ENCODE measurements at places on chromosomes 5 and 9.
A peak's percentile ranks its signal among the peaks of the same experiment; 100 is the strongest.

- DNase-seq = no peak
These were observed 92.3 kb upstream of the FANCC start for GRCh38 chr9:95409650-95410426.

DNA sequence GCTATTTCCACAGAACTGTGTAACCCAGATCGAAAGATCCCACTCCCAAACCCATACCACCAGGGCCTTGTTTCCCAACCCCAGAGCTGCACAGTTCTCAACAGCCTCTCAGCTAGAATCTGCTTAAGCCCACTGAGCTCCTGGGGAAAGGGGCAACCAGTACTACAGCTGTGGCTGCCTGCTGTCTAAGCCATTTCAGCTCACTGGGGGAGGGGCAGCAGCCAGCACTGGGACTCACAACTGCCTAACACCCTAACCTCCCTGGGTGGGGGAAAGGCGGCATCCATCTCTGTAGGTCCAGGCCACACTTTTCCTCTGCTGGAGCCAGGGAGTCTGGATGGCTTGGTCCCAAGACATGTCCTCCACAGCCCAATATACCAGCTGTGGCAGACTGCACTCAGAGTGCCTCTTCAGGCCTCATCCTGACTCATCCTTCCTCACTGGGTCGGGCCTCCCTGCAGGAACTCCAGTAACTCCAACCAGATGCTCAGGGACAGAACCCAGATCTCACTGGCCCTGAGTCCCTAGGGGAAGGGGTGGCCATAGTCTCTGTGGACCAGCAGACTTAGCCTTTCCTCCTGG is 241.4 kb downstream of the HINT1 start:
- no peak for DNase-seq

DNA sequence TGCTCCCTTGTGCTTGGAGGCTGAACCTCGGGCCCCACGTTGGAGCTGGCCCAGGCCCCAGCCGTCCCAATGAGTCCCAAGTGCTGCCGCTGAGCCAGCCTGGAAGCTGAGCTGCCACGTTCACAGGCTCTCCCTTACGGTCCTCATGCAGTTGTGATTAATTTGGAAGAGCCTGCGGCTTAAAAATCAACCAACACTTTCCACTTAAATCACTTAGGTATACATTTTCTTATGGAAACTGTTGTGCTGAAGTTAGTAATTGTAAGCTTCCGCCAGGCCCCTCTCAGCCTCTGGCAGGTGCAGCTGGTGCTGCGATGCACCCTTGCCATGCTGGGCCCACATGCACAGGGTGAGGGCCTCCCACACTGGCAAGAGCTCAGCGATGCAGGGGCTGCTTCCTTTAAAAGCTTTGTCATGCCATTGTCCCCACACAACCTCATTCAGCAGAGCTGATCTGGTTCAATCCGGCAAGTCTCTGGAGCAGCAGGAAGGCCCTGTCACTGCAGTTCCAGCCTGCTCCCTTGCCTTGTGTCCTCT is 61.0 kb downstream of the IPPK start:
- DNase-seq = no peak

- no peak for DNase-seq
These were observed 165.8 kb downstream of the MELK start for GRCh38 chr9:36738318-36738976.

GRCh38 chr5:139646912-139647505 is 1.1 kb upstream of the CXXC5 start:
- DNase-seq = no peak

GRCh38 chr5:170681013-170681433 is 102.5 kb upstream of the GABRP start:
- DNase-seq = no peak

DNA sequence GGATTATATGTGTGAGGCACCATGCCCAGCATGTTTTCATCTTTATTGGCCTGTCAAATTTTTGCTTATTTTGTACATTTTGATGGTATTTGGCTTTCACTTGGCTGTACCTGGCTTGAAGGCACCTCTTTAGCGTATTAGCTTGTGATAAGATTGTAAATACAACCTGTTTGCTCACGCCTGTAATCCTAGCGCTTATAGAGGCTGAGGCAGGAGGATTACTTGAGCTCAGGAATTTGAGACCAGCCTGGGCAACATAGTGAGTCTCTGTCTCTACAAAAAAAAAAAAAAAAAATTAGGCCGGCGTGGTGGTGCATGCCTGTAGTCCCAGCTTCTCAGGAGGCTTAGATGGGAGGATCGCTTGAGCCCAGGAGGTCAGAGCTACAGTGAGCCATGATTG is 11.3 kb downstream of the SEC24A start:
- DNase-seq = no peak

DNA sequence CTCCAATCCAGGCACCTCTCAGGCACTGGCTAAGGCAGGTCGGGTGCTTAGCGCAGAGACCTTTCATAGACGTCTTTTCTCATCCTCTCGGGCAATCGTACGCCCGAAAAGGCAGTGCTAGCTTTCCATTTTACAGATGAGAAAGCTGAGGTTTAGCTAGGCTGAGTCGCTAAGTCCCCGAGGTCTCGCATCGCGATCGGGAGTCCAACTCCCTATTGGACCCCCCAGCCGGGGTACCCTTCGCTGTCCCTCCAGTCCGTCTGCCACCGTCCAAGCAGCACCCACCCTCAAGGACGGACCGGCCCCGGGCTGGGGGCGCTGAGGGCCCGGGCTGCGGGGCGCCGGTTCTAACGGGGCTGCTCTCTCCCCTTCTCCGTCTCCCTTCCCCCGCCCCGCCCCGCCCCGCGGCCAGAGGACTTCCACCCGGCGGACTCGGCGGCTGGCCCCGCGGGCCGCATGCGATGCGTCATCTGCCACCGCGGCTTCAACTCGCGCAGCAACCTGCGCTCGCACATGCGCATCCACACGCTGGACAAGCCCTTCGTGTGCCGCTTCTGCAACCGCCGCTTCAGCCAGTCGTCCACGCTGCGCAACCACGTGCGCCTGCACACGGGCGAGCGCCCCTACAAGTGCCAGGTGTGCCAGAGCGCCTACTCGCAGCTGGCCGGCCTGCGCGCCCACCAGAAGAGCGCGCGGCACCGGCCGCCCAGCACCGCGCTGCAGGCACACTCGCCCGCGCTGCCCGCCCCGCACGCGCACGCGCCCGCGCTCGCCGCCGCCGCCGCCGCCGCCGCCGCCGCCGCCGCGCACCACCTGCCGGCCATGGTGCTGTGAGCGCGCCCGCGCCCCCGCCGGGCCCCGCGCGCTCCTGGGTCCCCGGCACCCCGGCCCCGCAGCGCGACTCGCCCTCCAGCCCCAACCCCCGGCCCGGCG is 12.5 kb upstream of the EXOSC2 start:
- DNase-seq = peak; percentile 45

DNA sequence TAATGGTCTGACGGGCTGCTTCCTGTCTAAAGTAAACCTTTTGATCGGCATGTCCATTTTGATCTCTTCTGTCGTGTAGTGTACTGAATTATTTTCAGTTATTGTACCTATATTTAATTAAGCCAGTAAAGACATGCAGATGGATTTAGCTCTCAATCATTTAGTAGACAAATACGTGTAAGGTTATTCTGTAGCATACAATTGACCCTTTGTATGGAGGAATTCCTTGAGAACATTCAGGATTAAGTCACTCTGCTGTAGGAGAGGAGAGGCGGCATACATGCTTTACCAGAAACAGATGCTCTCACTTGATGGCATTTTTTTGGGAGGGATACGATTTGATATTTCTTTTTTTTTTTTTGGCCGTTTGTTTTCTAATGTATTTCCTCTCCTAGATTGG is 141.0 kb downstream of the PBX3 start:
- no peak for DNase-seq

DNA sequence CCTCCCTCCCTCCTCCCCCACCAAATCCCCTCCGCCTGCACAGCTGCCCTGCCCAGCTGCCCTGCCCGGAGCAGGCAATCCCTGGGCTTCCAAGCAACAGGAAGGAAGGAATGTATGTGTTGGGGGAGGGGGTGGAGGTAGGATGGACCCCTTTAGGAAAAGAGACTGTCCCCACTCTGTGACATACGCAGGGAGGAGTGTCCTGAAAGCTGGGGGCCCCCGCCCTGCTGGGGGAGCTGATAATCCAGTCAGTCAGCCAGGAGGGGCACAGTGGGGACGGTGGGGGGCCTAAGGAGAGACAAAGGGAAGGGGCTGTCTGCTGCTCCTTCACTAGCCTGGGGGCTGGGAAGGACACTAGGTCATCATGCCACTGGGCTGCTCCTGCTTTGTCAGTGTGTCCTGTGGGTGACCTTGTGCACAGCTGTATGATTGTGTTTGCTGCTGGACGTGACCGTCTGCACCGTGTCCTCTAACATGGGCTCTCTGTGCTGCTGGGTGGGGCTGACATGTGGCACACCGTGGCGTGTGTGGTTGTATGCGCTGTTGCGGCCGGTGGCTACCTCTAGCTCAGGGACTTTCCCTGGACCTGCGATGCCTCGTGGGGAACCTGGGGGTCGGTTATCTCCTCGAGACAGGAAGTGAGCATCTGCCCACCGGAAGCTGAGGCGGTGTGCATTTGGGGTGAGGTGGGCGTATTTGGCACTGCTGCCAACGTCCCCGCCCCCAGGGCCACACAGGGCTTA is 3.0 kb downstream of the N4BP3 start:
- DNase-seq = peak; percentile 57

DNA sequence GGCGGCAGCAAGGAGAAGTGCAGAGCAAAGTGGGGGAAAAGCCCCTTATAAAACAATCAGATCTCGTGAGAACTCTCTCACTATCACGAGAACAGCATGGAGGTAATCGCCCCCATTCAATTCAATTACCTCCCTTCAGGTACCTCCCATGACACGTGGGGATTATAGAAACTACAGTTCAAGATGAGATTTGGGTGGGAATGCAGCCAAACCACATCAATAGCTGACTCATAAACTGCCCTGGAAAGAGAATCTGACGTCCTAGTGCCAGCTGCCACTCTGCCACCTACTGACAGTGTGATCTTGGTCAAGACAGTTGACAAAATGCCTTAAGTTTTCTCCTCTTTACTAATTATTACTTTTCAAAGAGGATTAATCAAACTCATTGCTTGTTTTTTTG is 128.3 kb downstream of the GPBP1 start:
- peak; percentile 22 for DNase-seq

- no peak for DNase-seq
These were observed 39.9 kb upstream of the CTSL start for GRCh38 chr9:87685871-87686519.

DNA sequence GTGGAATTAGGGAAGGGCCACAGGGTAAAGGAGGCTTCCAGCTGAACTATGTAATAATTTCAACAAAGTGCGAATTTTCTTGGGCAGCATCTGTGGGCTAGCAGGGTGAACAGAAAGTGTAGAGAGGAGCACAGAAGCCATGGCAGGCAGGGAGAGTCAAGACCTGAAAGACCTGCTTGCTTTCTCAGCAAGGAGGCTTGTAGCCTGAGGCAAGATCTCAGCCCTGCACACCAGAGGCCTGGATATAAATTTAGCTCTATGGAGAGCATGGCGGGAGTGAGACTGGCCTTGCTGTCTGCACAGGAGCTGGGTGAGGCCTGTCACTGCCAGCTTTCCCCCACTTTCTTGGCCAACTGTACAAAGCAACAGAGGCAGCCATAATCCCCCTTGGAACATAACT is 32.1 kb upstream of the SH3TC2 start:
- no peak for DNase-seq

GRCh38 chr9:8207596-8207995 is 408.0 kb upstream of the DMAC1 start:
- DNase-seq = no peak

GRCh38 chr9:98396656-98397055 is 141.2 kb upstream of the TBC1D2 start:
- DNase-seq = no peak

DNA sequence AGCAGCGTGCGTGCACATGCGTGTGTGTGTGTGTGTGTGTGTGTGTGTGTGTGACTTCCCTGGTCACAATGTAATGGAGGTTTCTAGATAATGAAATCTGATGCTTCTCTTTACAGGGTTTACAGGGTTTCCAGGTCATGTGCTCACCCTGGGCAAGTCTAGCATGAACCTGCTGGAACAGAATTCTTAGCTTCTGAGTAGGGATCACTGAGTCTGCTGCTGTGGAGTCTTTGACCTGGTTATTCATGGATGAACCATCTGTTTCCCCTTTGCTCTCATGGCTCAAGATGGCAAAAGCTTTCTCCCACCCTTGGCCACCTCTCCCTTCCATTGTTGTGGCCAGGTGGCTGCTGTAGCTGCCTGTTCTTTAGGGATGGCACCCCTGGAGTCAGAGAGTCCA is 111.6 kb upstream of the SHB start:
- DNase-seq = no peak

DNA sequence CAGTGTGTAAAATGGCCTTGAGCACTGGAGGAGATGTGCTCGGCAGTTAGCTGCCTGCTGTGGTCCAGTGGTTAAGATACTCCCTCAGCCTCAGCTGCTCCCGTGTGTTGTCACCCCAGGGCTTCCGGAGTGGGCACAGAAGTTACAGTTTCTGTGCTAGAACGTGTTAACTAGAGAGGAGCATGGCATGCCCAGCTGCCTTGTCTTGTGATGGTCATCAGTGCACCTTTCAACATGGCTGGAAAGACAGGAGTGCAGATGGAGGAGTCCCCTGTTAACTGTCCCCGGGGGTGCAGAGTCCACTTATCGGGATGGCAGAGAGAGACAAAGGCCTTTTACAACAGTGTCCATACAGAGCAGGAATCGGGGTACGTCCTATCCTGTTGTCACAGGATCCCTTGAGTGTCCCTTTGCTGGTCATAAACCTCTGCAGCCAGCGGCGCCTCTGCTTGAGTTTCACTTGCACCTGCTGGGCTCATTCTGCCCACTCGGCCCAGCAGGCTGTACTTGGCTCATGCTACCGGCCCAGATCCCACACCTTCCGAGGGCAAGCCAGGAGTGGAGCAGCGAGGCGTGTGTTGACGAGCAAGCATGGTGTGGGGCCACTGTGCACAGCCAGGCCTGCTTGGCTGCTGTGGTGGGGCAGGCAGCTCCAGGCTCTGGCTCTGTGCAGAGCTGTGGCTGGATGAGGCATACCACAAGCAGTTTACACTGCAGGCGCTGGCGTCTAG is 112.6 kb downstream of the EHMT1 start:
- no peak for DNase-seq

- no peak for DNase-seq
These were observed 65.7 kb downstream of the SREK1 start for GRCh38 chr5:66209794-66210193.

GRCh38 chr9:8078641-8079140 is 279.1 kb upstream of the DMAC1 start:
- DNase-seq = no peak

DNA sequence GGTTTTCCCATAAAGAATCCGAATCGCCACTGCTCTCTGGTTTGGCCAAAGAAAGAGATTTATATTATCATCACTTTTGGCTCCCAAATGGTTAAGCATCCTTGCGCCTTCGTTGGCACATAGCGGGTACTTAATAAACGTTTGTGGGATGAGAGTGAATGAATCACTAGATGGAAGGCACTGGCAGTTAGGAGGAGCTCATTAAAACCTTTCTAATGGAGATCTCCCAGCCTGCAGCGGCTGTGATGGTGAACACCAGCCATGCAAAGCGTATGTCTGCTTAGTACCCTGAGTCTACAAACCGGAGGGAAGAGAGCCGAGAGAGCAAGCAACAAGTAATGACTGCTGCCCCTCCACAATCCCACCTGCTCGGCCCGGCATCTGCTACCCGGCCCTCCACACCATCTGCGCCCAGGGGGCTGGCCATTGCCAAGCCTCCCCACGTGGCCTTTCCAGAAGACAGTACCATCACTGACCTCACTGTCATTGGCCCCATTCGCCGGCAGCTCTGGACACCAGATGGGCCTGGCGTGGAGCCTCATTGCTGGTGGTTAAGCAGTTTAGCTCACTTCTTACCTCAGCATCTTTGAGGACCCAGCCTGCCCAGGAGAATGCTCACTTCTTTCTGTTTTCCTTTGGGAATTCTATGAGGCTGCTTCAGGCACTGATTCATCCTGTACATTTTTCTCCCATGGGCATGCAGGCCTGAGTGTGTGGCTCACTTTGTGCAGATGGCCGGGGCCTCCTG is 39.3 kb upstream of the ANKRD33B start:
- no peak for DNase-seq

Data from CD4-positive, alpha-beta T cell treated with Interleukin-6 at 100 ng/mL for 8 hours (primary cell).